WTC11 (cell line): ENCODE measurements at places on chromosomes 12 and 14.
A peak's percentile ranks its signal among the peaks of the same experiment; 100 is the strongest.

DNA sequence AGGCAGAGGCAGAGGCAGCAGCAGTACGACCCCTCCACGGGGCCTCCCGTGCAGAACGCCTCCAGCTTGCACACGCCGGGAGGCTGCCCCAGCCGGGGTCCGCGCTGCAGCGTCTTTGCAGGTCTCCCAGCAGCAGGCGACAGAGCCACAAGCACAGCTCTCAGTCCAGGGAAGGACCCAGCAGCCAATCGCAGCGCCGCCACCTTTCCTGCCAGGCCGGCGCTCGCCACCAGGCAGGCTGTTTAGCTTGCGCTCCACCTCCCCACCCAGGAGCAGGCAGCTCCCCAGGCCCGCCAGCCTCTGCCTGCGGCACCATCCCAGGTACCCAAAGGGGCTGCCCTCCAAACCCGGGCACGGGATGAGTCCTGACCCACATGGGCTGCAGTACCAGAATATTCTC, 25.2 kb downstream of the DDX51 start:
- no peak for DNase-seq

GRCh38 chr12:92574051-92574783, 128.6 kb upstream of the PLEKHG7 start:
- DNase-seq, result peak; percentile 17

GRCh38 chr12:25825446-25825845, 133.0 kb upstream of the RASSF8 start:
- no peak for DNase-seq

GRCh38 chr12:131810726-131811125, 17.5 kb upstream of the MMP17 start:
- DNase-seq, result no peak

DNA sequence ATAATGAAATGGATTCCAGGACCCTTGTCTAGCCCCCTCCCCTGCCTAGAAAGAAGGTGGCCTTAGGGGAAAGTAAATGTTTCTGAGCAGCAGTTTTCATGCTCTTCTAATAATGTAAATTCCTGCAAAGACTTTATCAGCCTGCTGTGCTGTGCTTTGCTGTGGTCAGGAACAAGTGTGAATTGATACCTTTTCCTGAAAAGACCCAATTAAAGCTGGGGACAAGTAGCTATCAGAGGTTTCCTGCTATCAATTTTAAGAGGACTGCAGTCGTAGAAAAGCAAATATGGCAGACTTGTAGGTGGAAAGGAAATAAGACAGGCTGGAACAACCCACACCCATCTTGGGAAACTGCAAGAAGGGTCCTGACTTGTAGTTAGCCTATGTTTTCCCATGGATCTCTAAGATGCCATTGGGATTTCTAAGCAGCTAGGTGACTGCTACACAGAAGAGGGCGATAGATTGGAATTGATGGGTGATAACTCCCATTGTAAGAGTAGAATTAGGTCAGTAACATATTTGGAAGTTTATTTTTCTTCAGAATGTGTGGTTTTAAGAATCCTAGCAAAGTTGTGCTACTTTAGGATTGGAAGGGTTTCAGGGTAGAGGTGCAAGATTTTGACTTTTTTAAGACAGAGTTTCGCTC, 3.1 kb downstream of the DYNLL1 start:
- DNase-seq, result no peak

DNA sequence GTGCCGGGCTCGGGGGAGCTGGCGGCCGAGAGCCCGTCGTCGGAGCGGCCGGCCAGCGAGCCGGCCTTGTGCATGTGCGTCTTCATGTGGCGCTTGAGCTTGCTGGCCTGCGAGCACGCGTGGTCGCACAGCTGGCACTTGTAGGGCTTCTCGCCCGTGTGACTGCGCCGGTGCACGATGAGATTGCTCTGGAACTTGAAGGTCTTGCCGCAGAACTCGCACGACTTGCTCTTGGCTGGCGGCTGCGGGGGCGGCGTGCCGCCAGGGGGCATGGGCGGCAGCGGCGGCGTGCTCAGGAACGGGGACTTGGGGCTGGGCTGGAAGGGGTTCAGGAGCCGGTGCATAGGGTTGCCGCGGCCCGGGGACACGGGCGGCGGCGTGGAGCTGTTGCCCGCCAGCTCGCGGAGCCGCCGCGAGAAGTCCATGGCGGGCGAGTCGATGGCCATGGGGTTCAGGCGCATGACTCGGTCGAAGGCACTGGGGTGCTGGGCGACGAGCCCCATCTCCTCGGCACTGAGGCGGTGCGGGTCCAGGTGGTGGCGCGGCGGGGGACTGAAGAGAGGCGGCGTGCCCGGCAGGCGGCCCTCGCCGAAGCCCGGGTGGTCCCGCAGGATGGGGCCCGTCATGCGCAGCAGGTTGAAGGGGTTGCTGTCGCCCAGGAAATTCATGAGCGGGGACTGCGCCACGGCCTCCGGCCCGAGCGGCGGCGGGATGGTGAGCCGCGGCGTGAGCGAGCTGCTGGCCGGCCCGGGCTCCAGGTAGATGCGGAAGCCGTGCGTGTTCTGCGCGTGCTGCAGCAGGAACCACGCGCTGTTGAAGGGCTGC, 96.5 kb downstream of the BCL11B start:
- no peak for DNase-seq

- DNase-seq, result no peak
Observed at GRCh38 chr14:90040411-90040810, 21.4 kb upstream of the KCNK13 start.

GRCh38 chr14:96617635-96618034, 115.5 kb downstream of the PAPOLA start:
- no peak for DNase-seq

DNA sequence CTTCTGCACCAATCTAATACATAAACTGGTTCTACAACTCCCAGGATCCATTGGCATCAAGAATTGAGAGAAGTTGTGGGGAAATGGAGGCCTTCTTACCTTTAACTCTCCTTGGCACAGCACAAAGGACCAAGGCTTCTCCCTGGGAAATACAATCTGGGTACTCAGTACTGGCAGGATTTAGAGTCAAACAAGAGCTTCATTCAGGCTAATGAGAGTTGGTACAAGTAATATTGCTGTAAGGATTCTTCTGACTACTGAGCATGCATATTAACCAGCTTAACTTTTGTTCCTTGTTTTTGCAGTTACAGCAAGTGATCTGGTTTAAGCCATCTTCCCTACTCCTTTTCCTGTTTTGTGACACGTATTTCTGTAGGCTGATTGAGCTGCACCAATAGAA, 76.2 kb upstream of the FERMT2 start:
- no peak for DNase-seq
